Prostate gland (tissue), 2 donors: ENCODE measurements at places on chromosomes 7 and 10.

DNA sequence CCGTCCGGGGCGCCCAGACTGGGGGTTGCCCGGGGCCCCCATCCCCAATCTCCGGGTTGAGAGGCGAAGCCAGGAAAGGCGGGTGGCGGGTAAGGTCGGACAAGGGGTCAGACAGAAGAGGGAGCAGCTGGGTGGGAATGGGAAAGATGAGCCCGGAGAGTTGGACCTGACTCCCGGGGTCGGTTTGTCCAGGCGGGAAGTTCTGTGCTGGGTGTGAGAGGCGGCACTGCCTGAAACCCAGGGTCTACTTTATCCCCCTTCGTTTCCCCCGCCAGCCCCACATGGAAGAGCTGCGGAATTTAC lies 675 bp downstream of the SLC4A2 start:
- no peak for DNase-seq

DNA sequence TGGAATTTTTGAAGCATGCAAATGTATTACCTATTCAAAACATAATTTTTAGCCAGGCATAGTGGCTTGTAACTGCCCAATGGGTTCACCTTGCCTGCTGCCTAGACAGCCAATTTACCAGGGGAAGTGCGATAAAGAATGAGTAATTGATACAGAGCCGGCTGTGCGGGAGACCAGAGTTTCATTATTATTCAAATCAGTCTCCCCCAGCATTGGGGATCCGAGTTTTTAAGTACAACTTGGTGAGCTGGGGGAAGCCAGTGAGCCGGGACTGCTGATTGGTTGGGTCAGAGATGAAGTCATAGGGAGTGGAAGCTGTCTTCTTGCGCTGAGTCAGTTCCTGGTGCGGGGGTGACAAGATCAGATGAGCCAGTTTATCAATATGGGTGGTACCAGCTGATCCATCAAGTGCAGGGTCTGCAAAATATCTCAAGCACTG lies 29.1 kb upstream of the NRBF2 start:
- DNase-seq = no peak

- no peak for DNase-seq
Observed at GRCh38 chr10:121694327-121694965, 96.2 kb upstream of the FGFR2 start.

DNA sequence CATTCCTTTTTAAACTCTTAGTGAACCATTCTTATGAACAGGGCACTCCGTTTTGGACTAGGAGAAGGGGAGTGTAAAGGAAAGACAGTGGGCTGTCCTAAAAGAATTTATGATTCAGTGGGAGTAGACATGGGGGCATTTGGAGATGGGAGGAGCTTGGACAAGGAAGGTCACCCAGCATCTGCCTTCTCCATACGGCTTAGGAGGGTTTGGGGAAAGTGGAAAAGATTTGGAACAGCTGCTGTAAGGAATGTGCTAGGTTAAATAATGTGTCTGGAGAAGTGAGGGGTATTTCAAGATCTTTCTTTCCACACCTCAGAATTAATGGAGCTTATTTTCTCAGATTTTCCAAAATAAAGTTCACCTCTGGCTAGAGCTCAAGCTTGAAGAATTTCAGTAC lies 24.0 kb downstream of the SLC35G1 start:
- DNase-seq = no peak

DNA sequence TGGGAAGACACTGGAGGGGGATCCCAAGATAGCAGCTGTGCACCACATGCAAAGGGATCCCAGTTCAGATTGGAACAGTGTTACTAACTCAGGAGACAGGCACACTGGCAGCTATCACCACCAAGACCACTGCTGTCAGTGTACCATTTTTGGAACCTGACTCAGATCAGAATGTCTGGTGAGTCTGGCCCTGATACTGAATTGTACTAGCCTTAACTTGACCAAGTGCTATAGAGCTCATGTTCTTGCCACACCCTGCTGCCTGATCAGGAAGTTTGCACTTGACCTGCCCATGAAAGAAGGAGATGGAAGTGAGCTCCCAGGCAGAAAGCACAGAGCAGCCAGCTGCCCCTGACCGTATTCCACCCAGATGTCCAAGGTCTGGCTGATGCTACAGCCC lies 4.8 kb upstream of the PRRT4 start:
- no peak for DNase-seq

GRCh38 chr7:98329100-98329790 lies 47.8 kb downstream of the BRI3 start:
- no peak for DNase-seq

DNA sequence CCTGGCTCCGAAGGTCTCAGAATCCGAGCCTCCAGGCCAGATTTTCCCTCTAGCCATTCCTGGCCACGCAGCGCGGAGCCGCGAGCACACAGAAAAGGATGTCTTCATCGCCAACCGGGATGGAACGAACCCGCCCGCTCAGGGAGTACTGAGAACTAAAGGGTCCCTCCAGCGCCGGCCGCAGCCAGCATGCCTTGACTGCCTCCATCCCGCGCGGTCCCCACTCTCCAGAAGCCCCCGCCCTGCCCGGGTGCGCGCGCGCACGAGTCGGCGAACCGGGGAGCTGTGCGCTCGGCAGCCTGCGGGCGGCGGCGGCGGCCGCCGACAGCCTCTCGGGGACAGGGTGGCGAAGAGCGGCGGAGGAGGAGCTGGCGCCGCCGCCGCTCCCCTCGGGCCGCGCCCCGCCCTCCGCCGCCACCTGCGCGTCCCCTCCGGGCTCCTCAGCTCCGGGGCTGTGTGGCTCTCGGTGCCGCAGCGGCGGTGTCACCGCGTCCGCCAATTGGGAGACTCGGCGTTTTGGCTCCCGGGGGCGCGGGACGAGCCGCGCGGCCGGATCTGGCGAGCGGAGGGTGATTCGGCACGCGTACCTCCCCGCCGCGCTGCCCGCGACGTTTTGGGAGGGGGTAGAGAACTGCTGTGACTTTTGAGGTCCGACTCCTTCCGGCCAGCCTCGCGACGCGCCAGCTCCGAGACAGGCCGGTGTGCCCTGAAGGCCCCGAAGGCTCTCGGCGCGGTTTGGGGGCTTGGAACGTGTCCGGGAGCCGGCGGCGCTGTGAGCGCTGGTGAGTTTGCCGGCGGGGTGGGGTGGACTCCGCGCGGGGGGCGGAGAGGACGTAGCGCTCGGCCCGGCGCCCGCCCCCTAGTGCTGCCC lies 453 bp upstream of the GALNT17 start:
- peak; percentile 54 for DNase-seq

GRCh38 chr10:13449296-13449695 lies 79.5 kb downstream of the BEND7 start:
- DNase-seq = no peak

DNA sequence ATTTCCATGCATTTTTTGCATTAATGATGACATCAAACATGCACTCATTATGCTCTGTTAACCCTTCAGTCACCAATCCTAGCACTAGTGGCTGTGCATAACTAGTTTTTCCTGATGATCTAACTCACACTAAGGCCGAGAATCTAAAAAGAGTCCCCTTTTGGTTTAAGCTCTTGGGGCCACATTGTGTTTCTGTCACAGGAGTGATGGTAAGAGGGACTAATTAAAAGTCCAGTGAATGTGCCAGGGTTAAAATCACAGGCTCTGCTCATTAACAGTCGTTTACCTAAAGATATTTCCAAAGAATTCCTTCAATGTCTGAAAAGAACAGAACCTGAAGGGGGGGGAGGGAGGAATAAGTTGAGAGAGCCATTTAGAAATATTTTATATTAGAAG lies 359.0 kb upstream of the ANKRD30A start:
- no peak for DNase-seq

DNA sequence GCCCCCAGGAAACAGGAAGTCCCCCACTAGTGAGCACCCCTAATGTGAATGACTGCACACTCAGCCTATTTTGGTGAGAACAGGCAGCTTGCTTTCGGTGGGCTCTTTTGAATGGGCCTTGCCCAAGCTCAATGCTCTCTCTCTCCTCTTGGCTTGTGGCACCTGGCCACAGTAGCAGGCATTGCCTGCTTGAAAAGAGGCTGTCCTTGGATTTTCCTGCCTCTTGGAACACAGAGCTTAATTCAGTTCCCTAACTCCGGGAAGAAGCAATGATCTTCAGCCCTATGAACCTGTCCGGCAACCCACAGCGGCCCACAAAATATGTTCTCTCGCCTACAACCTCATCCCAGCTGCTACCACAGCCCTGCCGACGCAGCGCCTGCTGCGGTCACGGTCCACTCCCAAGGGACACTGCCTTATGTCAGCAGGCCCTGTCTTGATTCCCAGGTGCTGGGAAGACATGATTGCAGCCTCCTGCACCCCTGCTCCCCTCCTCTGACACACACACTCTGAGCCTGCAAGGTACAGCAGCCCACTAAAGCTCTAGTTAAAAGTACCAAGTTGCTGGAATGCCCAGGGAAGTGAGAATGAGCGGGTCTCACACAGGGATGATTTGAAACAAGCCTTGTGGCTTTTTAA lies 715.5 kb upstream of the GALNT17 start:
- no peak for DNase-seq

- DNase-seq = no peak
Observed at GRCh38 chr10:3763035-3763456, 22.0 kb downstream of the KLF6 start.

GRCh38 chr10:16975188-16975587 lies 154.4 kb downstream of the CUBN start:
- no peak for DNase-seq

DNA sequence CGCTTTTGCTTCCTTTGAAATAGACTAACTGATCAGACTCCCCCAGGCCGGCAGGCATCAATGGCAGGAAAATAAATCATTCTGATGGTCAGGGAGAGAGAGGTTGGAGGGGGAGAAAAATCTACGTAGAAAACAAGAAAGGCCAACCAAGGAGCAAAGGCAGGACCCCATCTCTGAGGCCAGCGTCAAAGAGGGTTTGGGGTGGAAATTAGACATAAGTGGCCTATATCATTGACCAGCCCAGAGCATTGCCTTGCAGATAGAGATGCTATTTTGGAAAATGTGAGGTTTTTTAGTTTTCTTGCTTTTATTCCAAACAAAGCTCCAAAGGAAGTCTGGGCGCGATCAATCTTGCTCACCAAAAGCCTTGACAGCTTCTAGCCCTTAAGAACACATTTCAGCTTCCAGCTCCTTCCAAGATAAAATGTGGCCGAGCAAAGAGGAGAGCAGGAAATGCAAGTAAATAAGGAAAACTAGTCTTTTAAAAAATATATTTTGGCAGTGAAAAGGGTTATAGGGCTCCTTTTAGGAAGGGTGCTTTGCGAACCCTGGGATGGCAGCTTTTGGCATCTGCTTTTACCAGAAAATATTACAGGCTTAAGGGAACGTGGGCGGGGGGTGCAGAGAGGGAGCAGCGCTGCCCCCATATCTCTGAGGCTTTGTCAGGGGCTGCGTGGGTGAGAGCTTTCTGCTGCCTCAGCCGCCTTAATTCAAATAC lies 2.0 kb upstream of the HOXA2 start:
- DNase-seq = no peak

DNA sequence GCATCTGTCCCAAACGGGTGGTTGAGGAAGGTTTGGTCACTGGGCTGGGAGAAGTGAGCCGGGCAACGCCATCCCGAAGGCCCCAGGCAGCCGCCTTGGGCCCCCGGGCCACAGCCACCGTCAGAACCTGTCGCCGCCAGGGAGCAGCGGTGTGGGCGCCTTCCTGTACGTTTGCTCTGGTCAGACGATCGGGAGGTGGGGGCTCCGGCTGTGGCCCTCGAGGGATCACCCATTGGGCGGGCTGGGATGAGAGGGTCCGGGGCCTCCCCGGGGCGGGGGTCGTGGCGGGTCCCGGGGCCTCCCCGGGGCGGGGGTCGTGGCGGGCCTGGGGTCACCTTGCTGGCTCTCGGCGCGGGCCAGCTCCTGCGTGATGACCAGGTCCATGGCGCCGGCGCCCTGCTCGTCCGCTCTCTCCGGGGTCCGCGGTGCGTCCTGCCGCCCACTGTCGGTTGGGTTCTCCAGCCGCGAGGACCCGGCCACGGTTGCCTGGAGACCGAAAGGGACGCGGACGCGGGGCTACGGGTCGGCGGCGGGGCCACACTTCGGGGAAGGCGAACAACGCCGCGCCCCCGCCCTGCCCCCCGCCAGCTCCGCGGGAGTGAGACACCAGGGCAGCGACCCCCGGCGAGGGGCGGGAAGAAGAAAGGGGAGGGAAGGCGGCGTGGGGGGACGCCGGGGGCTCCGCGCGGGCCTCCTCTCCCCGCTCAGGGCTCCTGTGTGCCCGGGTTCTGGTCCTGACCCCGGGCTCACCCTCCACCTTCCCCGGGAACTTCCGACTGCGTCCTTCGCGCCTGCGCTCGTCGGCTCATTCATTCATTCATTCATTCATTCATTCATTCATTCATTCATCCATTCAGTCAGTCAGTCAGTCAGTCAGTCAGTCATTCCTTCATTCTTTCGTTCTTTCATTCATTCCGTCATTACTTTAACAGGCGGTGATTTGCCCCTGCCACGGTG lies at the start of gene CFAP46:
TSS of gene CFAP46 (minus strand) at position 470 of the 957 bp plus-strand sequence. CDS start at position 384, 86 bp downstream.
- DNase-seq = peak; percentile 29

DNA sequence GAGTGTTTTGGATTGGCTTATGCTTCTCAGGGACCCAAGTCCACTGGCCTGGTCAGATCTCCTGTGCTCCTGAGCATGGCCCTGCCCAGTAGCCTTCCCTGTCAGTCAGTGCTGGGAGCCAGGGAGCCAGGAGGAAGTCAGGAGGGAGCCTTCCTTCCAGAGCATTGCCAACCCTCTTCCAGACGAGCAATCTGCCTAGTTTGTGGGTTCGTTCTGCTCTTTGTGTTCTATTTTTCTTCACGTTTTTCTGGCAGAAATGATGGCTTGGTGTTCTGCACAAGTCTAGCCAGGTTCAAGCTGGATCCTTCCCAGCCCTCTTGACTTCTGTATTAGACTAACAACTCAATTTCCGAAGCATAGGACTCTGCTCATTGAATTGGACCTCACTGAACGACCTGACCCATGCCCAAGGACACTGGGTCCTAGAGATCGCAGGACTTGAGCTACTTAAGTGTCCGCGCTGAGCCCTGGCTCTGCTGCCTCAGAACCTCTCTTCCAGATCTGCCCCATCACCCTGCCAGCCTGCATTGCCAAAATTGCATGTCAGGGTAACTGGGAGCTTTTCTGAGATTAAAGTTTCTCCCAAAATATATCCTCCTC lies 76.2 kb upstream of the MPP7 start:
- DNase-seq = no peak

DNA sequence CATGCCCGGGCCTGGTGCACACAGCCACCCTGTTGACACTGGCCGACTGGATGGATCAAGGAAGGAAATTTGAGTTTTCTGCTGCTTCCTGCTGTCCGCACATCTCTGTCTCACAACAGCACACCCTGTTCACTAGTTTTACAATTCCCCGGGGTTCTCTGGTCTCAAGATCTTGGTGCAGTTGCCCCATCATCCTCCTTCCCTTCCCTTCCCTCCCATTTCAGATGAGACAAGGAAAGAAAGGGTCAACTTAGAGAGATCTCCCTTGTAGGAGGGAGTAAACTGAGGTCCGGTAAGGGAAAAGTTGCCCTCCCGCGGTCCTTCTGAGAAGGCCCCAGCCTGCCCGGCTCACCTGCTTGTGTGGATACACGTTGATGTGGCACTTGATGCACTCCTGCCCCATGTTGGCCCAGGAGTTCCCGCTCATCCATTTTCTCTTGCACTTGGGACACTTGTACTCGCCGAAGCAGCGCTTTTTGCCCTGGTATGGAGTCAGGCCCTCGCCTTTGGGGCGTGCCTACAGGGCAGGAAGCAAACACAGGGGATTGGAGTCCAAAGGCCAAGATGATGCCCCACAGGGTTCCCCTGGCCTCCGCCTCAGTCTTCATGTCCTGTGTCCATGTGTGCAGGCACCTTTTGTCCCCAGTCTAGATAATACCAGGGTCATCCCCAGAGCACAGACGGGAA lies 46.8 kb downstream of the PPIF start:
- no peak for DNase-seq

GRCh38 chr7:35988105-35988504 lies 164.9 kb upstream of the EEPD1 start:
- DNase-seq = no peak
